ENCODE measurements at places on chromosomes 5 and 9.
A peak's percentile ranks its signal among the peaks of the same experiment; 100 is the strongest.

- DNase-seq = no peak
Measured at GRCh38 chr5:78661691-78662090, 13.1 kb upstream of the LHFPL2 start.

DNA sequence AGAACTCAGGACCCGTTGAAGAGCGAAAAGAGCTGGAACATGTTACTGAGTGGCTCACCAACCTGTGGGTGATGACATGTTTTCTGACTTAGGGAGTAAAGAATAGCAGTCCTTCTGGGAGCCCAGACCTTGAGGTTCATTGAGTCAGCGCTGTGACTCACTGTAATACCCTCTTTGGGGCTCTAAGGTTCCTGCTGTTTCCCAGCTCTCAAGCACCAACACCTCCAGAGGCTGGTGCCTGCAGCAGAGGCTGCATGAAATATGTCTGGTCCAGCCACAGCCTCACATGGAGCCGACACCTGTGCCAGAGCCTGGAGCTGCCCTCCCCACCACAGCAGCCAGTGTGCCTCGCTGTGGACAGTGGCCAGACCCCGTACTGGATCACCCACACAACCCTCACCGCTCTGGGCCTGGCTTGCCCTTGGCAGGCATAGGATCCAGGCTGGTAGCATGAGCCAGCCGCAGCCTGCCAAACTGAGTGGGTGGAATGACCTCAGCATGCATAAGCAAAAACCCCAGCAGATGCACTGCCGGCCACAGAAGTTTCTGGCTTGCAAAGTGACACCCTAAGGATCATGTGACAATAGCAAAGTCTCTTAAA is 143.5 kb upstream of the MRPS30 start:
- DNase-seq = peak; percentile 77

GRCh38 chr5:93039888-93040287 is 541.1 kb downstream of the NR2F1-AS1 start:
- no peak for DNase-seq

- no peak for DNase-seq
Measured at GRCh38 chr5:1540831-1541701, 17.3 kb upstream of the LPCAT1 start.

- peak; percentile 69 for DNase-seq
Measured at GRCh38 chr9:98357921-98358535, 102.6 kb upstream of the TBC1D2 start.

Data from fibroblast of gingiva (primary cell).